GM18507 (cell line): ENCODE measurements at places on chromosomes 13 and 19.
A peak's percentile ranks its signal among the peaks of the same experiment; 100 is the strongest.

- no peak for DNase-seq
Measured at GRCh38 chr13:51211910-51212309, 10.3 kb upstream of the FAM124A start.

DNA sequence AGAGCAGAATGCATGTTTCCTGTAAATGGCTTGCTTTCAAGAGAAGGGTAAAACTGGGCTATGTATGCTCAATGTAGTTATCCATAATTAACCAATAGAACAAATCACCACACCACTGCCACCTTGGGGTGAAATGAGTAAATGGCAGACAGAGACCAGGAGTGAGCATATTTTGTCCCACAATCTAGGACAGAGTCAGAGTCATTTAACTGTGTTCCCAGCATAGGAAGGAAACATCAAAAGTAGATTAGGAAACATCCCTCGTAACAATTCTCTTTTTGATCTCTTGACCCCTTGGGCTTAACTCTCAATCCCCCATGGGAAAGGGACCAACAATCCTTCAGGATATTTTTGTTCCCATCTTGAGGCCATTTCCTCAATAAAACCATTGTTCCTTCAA is 224.8 kb downstream of the NHLRC3 start:
- peak; percentile 15 for DNase-seq

- no peak for DNase-seq
Measured at GRCh38 chr13:36885901-36886300, 34.1 kb downstream of the SMAD9 start.

DNA sequence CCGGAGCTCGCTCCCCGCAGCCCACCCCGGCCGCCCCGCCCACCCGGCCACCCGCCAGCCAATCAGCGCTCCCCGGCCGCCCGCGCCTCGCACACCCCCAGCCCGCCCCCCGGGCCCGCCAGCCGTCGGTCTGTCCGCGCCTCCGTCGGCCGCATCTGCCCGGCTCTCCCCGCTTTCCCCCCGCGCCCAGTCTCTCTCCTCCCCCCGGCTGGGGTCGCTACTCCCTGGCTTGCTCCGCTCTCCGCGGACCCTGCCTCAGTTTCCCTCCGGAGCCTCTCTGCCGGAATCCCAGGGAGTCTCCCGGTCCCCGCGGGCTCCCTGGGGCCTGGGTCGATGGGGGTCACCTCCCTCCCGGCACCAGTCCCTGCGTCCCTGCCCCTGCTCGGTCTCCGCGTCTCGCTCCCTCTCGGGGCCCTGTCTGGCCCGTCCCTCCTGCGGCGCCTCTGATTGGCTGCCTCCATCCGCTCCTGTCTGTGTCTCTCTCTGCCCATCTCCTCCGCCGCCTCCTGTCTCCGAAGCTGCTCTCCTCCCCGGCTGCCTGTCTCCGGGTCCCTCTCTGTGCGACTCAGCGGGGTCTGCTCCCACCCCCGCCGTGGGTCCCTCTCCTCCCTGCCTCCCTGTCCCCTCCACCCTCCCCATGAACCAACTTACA is 484 bp downstream of the IL11 start:
- DNase-seq = no peak

GRCh38 chr19:5062799-5063198 is 93.9 kb downstream of the KDM4B start:
- DNase-seq = no peak

- DNase-seq = no peak
Measured at GRCh38 chr13:83498481-83499190, 383.6 kb downstream of the SLITRK1 start.

- no peak for DNase-seq
Measured at GRCh38 chr13:107649079-107649478, 566.3 kb downstream of the LIG4 start.

- DNase-seq = no peak
Measured at GRCh38 chr19:14606627-14607026, 23.7 kb downstream of the CLEC17A start.

GRCh38 chr13:88925954-88926353 is 1254.8 kb downstream of the SLITRK5 start:
- DNase-seq = no peak

DNA sequence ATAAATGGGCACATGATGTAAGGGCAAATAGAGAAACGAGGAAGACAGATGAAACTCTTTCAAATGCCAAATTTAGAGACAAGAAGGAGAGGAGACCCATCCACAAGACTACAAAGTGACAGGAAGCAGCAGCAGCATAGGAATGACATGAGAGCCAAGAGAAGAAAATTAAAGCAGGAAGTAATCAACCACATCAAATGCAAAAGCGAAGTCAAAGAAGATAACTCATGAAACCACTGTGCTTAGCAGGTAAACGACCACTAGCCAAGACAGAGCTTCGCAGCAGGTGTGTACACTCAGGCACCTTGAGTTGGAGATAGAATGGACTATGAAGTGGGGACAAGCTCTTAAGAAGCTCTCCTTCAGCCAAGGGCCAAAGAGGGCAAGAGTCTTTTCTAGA is 64.1 kb downstream of the KLF12 start:
- no peak for DNase-seq

DNA sequence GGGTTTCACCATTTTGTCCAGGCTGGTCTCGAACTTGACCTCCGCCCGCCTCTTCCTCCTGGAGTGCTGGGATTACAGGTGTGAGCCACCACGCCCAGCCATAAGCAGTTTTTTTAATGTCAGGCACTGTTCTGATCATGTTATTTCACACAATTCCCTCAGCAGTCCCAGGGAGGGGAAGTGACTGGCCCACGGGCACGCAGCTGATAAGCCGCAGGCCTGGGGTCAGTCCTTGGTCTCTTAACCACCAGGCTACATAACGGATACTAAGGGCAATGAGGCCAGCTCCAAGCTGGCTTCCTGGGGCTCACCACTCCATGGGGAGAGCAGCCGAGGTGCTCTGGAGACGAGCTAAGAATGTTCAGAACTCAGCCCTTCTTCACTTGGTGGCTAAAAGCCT is 13.5 kb downstream of the BRSK1 start:
- DNase-seq = no peak

DNA sequence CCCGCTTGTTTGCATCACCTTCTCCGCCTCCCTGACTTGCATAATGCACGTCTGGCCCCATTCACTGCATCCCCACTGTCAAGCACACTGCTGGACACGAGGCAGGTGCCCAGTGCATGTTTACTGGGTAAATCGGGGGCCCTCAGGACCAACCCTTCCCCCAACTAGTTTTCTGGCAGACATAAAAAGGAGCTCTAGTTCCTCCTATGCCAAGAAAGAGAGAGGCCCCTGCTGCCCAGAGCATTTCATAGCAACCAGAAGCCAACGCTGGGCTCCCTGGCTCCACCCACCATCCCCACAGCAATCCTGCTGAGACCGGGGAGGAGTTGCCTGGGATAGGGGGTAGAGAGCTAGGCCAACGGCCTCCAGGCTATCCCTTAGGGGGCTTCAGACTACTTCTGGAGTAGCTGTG is 23.2 kb downstream of the ANKRD27 start:
- no peak for DNase-seq

DNA sequence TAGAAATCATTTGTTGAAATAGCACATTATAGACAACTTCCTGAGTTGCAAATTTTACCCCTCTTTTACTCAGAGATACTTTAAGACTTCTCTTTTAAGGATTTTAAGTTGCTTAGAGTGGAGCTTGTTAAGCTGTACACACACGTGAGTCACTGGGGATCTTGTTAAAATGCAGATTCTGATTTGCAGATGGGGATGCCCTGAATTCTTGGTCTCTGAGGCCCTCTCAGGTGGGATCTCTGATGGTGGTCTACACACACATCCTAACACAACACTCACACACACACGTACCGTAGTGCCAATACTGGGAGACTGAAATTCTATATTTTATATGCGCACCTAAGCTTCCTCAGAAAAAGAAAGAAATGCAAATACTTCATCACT is 788.3 kb downstream of the UQCRFS1 start:
- DNase-seq = no peak

- no peak for DNase-seq
Measured at GRCh38 chr19:40193587-40193849, 2.3 kb downstream of the MAP3K10 start.

- DNase-seq = no peak
Measured at GRCh38 chr13:47865883-47866282, 135.2 kb downstream of the SUCLA2 start.

DNA sequence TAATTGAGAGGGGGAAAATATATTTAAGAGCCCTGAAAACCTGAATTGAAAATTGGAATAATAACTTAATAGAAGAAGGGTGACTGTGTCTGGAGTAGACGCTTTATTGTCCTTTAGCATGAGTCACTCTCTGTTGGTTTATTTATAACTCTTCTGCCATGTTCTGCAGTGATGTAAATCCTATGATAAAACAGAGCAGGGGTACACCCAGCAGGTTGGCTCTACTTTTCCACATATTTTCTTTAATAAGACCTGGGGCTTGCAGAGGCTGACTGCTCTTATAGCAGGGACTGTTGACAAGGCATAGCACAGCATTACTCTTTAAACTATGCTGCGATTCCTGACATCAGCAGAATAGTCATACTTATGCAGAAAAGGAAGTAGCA is 389.9 kb upstream of the PCDH9 start:
- DNase-seq = no peak

GRCh38 chr19:45508417-45508860 is 1.2 kb downstream of the VASP start:
- DNase-seq = no peak

- DNase-seq = no peak
Measured at GRCh38 chr19:8973501-8974091, 36.6 kb downstream of the MUC16 start.

GRCh38 chr19:1624458-1624857 is 19.2 kb upstream of the UQCR11 start:
- DNase-seq = no peak

- no peak for DNase-seq
Measured at GRCh38 chr19:13398780-13399726, 107.2 kb downstream of the CACNA1A start.

GRCh38 chr19:46898731-46899130 is 37.9 kb downstream of the ARHGAP35 start:
- DNase-seq = no peak

GRCh38 chr19:35397064-35397463 is 26.2 kb downstream of the GPR42 start:
- DNase-seq = no peak

- no peak for DNase-seq
Measured at GRCh38 chr19:9958379-9958821, 22.1 kb upstream of the OLFM2 start.

GRCh38 chr13:49629947-49630346 is 1.6 kb downstream of the ARL11 start:
- DNase-seq = no peak

DNA sequence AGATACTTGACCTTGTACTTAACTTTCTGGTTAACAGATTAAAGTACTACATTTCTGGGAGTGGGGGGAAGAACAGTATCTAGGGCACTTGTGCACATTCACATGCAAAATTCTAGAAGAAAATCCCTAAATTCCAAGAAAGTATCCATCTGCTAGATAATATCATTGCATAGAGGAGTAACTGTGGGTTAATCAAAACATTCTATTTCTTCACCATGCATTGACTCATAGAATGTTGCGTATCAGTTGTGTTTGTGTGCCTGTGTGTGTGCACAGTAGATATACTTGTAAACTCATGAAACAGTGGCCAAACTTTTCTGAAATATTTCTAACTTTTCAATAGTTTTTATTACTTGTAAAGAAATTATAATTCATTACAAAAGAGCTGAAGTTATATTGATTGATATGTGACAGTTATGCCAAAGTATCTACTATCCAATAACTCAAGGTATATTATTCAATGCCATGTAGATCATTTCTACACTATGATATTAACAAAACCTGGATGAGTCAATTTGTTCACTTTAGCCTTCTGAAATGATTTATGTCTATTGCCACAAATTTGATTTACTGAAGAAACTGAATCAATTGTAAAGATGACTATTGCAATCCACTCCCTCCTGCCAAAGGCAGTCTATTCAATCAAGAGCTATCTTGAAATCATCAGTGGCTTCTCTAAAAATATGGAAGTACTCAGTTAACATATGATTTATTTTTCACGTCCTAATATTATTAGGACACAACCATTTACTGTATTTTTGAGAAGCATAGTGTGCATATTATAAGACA is 756.7 kb upstream of the ARGLU1 start:
- DNase-seq = no peak

- DNase-seq = no peak
Measured at GRCh38 chr13:64369121-64369520, 2861.0 kb downstream of the PCDH9 start.

DNA sequence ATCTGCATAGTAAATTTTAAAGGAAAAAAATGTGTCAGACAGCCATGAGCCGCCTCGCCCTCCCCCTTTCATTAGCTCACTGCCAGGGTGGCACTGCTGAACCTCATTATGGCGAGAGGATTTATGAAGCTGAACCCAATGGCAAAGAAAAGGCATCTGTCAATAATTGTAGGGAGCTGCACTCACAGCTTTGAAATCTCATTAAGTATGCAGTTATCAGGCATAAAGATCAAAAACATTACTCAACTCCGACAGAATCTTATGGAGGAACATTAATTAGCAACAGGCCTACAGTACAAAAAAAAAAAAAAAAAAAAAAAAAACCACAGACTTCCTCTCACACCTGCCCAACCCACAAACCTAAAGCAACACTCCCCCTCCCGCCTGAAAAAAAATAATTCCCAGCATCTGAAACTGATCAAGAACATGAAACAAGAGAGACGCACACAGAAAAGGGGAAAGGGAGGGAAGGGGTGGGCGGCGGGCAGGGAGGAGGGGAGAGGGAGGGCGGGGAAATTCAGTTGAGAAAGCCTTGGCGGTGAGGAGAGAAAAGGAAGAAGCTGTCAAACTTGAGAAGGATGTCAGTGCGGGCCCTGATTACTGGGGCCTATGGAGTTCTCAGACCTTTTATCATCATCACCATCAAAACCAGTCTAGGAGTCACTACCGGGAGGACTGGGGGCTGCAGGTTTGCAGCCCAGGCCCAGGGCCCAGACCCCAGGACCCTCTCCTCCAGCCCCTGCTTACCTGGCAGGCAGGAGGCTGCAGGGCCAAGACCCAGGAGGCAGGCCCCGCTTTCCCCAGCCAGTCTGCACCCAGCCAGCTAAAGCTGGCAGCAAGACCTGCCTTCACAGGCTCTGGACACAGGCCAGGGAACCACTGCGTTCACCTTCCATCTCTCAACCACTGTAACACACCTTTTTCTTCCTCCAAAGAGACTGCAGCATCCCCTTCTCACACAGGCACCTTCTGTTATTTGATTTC is 8.9 kb downstream of the TSHZ3 start:
- DNase-seq = no peak

- no peak for DNase-seq
Measured at GRCh38 chr13:51585696-51586095, 1.4 kb downstream of the WDFY2 start.

GRCh38 chr19:48489608-48490216 is 20.5 kb downstream of the CYTH2 start:
- peak; percentile 73 for DNase-seq
